ENCODE measurements at places on chromosomes 1 and 21.
A peak's percentile ranks its signal among the peaks of the same experiment; 100 is the strongest.

- DNase-seq = no peak
Measured at GRCh38 chr21:15837645-15838044, 107.9 kb downstream of the USP25 start.

GRCh38 chr21:32604464-32604863 lies 7.7 kb downstream of the CFAP298 start:
- peak; percentile 99 for DNase-seq

DNA sequence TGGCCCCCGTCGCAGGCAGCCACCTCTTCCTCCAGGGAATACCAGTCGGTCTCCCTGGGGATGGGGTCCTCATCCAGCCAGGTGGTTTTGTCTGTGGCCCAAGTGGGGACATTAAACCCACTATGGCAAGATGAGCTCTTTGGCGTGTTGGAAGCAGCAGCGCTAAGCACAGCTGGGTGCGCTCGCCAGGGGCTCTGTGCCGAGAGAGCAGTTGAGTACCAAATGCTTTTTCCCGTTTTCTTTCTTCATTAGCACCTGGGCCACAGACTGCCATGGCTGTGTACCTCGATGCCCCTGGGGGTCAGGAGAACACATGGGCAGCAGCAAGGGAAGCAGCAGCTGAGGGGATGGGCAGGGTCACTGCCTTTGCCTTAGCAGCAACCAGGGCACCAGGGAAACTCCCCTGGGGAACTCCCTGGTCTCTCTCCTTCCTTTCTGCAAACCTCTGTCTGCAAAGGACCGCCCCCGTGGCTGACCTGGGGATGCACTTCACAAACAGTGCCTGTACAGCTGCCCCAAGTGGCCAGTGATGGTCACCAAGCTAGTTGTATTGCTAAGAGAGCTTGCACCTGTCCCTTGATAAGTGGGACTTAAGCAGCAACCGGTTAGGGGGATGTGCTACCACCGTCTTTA lies 31.1 kb downstream of the EDARADD start:
- DNase-seq = peak; percentile 28

- DNase-seq = no peak
Measured at GRCh38 chr1:14970799-14971141, 182.8 kb upstream of the TMEM51 start.

- DNase-seq = no peak
Measured at GRCh38 chr1:116671072-116671760, 3.7 kb upstream of the IGSF3 start.

DNA sequence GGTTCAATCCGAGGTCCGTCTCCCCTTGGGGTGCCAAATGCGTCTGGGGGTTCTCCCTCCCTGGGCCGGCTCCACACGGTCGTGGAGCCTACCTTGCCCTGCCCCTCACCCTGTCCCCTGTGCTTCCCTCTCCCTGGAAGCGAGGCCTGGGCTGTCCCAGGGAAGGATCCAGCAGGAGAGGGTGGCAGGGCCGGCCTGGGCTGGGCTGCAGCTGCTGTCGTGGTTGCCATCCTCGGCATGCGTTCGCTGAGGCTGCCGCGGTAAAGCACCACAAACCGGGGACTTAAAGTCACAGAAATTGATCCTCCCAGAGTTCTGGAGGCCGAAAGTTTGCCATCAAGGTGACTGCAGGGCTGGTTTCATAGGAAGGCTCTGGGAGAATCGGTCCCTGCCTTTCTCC lies 123.0 kb upstream of the TMPRSS2 start:
- no peak for DNase-seq

- DNase-seq = peak; percentile 47
Measured at GRCh38 chr1:217944550-217944949, 313.4 kb downstream of the SPATA17 start.

DNA sequence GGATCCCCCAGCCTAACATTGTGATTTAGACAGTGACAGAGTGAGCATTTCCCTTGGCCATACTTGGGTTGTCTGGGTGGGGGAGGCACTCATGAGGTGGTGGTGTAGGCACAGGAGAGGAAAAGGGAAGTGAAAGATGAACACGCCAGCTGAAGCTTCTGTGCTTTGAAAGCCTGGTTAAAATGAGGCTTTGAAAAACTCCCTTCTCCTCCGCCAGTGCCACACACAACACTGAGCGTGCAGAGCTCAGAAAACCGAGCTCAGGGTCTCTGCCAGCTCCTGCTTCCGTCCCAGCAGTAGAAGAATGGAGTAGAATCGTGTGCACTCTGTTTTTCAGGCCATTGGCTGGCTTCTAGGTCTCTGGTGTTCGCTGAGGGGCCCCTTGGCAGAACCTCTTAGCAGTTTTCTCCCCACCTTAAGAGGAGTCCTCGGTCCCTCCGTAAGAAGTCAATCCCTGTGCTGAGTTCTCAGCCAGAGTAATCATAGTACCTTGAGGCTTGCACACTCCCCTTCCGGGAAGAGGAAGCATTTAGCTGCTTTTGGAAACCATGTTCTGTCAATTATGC lies 12.9 kb downstream of the PLEKHM2 start:
- DNase-seq = no peak

DNA sequence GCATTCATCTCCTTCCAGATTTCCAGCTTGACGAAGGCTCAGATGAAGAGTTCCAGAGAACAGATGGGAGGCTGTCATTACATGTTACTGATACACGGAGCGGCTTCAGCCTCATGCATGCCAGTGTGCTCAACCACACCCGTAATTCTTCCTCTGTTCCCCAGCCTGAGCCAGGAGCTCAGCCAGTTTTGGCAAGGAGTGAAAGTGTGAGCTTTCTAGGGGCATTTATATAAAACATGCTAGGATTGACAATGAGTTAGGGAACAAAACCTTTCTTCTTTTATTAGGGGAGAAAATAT lies 290.4 kb upstream of the PLXNA2 start:
- peak; percentile 84 for DNase-seq
